H7 (cell line): ENCODE measurements at places on chromosomes 6 and 20. TPM values are rescaled to one million over a fixed set of nuclear protein-coding genes. Genes with fewer than 3 reads are reported as not detected.
A peak's percentile ranks its signal among the peaks of the same experiment; 100 is the strongest.

Gene HACE1
- 12.7 and 20.1 TPM in 2 replicates for total RNA-seq

Gene BACH2
- 2.3 and 2.5 TPM in 2 replicates for total RNA-seq

DNA sequence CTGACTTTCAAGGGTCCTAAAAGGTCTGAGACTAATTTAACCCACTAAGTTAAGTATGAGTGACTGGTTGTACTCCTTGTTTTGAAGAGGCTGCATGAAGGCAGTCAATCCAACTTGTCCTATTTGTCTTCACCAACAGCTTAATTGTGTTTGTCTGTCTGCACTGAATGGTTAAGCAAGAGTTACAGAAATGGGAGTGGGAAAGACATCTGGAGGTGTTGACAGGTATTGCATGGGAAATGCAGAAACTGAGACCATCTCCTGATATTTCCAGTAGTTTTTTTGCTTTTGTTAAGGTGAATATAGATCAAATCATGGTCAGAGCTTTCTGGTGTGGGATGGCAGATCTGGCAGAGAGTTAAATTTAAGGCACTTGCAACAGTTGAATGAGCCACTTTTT is 6.5 kb downstream of the FUT9 start:
- no peak for DNase-seq

- DNase-seq: peak; percentile 84
Measured at GRCh38 chr20:62064770-62065673, 659 bp downstream of the TAF4 start.

GRCh38 chr6:121000381-121000780 is 333.9 kb downstream of the TBC1D32 start:
- DNase-seq: no peak

DNA sequence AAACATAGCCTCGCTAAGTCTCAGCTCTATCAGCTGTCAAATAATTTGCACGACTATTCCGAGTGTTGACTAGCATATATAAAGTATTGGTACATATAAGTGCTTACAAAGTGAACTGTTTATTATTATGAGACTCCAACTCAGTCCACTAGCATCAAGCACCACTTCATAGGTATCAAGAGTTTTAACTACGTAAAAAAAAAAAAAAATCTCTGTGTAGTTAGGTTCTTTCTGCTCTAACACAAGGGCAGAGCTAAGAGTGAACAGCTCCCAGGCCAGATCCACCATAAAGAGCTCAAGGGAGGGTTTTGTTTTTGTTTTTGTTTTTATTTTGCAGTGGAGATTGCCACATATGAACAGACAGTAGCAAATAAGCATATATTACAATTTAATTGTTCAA is 309.8 kb upstream of the SGK1 start:
- no peak for DNase-seq
